Osteocyte (in vitro differentiated cells): ENCODE measurements at places on chromosomes 1 and 21. TPM values are rescaled to one million over a fixed set of nuclear protein-coding genes. Genes with fewer than 3 reads are reported as not detected.
A peak's percentile ranks its signal among the peaks of the same experiment; 100 is the strongest.

OR13G1 gene
- total RNA-seq, result not detected in 2 replicates

DNA sequence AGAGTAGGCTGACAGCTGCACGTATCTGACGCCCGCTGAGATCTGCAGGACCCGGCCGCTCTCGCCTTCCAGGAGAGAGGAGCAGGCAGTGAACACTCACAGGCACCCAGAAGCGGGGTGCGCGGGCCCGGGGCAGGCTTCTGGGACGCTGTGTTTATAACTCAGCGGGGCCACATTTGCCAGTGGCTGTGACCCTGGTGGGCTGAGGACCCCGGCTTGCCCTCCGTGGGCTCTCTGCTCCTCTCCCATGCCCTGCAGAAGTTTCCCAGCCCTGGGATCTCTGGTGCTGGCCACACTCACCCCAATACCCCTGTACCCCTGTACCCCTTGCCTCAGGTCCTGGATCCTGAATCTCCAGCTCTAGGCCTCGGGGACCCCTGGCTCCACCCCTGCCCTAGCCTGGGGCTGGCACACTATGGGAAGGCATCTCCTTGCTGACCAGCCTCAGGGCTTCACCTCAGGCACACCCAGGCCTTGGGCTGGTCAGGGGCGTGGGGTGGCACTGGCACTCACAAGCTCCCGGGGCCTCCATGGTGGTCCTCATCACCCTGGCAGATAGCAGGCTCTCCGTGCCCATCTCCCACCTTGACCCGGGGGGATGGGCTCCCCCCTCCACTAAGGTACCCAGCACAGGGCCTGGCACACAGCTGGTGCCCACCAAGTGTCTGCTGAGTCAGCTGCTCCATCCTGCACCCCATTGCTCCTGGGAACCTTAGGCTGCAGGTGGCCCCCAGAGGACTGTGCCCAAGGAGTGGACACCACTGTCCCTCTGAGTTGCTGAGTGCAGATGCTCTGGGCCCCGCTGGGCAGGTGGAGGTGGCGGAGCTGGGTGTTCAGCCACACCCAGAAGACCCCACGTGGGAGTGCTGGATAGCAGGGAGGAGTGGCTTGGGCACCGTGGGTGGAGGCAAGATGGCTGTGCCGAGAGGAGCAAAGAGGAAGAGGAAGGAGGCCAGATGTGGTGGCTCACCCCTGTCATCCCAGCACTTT is 32.4 kb downstream of the MORN1 start:
- no peak for DNase-seq

DNA sequence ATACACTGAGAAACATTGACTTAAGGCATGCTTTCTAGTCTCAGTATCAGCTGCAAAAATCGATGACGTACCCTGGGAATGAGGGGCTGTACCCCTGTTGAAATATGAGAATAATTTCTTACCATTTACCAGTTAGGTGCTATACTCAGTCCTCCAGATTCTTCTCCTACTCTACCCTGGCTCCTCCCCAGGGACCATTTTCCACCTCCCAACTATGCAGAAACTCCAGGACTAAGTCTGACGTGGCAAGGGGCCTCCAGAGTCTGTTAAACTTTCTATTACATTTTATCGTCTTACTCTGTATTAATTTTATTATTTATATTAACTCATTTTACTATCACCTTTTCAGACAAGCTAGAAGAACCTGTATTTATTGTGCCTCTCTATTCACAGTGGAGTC is 124.3 kb downstream of the CYYR1 start:
- DNase-seq, result no peak

- DNase-seq, result no peak
Observed at GRCh38 chr1:3510136-3510955, 55.9 kb downstream of the ARHGEF16 start.

- DNase-seq, result no peak
Observed at GRCh38 chr1:45258059-45258650, 51.8 kb upstream of the ZSWIM5 start.

- no peak for DNase-seq
Observed at GRCh38 chr1:151144474-151145303, 1.7 kb downstream of the SEMA6C start.

DNA sequence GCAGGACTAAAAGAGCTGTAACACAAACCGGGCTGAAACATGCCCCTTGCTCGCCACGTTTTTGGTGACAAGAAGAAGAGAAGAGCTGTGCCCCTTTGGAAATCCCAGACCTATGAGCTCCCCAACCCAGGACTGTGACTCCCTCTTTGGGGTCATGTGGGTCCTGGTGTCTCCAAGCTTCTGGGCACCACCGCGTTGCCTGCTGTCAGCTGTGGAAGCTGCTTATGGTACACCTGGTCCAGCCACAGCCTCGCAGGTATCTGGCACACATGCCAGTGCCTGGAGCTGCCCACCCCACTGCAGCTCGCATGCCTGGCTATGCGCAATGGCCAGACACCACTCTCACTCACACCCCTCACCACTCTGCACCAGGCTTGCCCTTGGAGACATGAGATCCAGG is 171.8 kb downstream of the MATN1 start:
- DNase-seq, result peak; percentile 72

PGBD2 gene
- 8.3 and 9.4 TPM in 2 replicates for total RNA-seq

SPRR4 gene
- not detected in 2 replicates for total RNA-seq

OR2M4 gene
- total RNA-seq, result not detected in 2 replicates

GRCh38 chr1:52627028-52627427 is 5.9 kb upstream of the SHISAL2A start:
- no peak for DNase-seq

LCE1B gene
- total RNA-seq, result not detected in 2 replicates

NBPF3 gene
- total RNA-seq, result 30.4 and 31.0 TPM in 2 replicates

DNA sequence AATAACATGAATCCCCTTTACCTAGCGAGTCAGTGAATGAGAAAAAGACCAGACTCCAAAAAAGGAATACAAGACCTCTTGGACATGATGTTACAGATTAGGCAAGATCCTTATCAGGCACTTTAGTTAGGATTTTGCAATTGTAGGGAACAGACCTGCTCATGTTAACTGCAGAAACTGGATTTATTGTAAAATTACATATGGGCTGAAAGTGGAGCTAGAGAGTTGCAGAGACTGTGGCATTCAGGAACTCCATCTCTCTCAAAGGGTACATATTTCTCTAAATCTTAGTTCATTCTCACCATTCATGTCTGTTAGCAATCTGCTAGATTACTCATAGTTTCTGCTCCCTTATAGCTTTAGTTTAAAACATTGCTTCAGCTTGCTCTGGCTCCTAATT is 142.2 kb downstream of the PAPPA2 start:
- no peak for DNase-seq

DNA sequence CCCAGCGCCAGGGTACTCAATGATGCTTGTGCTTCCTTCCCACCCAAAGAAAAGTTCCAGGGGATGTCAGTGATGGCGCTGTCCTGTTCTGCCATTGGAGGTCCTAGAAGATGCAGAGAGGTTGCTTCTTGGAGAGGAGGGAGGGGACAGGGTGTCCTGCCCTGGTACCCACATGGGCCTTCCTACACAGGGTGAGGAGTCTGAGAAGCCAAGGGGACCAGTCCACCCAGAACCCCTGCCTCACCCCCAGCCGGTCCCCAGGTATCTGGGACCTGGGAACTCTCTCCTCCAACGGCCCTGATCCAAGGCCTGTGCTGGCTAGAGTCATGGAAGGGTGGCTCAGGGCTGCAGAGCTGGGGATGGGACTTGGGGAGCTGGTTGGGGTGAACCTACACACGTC is 259.4 kb downstream of the KCNJ6 start:
- peak; percentile 60 for DNase-seq

TFF2 gene
- not detected in 2 replicates for total RNA-seq

GRCh38 chr1:53384796-53385195 is 56.9 kb upstream of the LRP8 start:
- no peak for DNase-seq

- no peak for DNase-seq
Observed at GRCh38 chr21:32406405-32406804, 6.1 kb upstream of the EVA1C start.

DNA sequence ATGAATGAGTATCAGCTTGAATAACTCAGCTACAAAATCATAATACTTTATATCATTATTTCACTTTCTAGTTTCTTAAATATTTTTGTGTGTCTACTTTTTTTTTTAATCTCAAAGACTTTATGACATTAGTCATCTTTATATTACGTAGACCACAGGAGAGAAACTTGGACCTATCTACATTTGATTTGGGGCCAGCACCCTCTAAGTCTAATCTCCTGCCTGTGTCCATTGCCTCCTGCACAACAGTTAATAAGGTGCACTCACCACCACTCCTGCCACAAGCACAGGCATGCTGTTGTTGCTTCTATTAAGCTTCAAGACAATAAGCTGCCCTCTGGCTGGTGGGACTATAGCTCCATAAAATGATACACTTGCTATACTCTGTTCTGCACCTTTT is 70.4 kb downstream of the DIRAS3 start:
- no peak for DNase-seq

OTUD7B gene
- 25.1 and 26.2 TPM in 2 replicates for total RNA-seq

NR1I3 gene
- total RNA-seq, result not detected in 2 replicates

DNA sequence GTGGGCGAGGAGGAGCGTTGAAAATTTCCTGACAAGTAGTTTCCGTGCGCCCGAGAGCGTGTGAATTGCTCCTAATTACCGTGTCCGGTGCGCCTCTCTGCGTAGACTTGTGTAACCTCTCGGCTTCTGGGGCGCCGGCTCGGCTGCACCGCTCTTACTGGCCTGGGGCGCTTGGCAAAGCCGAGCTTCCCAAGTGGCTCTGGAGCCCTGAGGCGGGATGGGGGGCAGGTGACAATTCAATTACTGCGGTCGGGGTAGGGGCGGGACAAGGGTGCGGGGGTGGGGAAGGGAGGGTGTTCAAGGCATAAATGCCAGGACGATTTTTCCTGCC is 392 bp upstream of the DMRTA2 start:
- no peak for DNase-seq

GRCh38 chr1:46606255-46606965 is 2.3 kb upstream of the MKNK1 start:
- no peak for DNase-seq

SEC16B gene
- total RNA-seq, result 0.64 and 0.76 TPM in 2 replicates

DNA sequence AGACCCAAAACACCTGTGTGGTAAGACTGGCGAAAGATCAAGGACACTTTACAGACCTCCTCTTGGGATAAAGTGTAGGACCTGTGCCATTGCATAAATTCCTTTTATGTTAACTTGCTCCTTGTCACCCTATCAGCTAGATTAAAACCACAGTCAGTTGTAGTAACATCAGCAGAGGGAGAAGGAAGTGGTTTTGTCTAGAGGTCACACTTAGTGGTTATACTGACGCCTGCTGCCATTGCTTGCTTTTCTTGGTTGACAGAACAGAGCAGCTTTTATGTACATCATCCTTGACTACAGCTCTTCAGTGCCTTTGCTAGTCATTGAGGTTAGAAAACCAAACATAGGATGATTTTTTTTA is 101.4 kb downstream of the PBX1 start:
- no peak for DNase-seq

UBAP2L gene
- total RNA-seq, result 224 and 236 TPM in 2 replicates

DNA sequence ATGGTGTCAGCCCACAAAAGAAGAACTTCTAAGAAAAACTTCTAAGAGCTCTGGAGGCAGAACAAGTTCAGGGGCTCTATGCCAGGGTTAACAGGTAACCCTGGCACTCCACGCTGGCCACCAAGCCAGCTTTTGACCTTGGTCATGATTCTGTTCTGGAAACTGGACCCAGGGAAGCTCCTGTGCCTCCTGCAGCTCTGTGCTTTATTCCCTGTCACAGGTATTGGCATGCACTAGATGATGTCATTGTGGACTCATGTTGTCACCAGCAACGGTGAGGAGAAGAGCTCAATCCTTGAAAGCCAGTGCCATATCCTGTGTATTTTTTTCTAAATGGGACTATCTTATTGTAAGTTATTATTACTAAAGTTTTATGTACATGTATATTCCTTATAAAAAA is 56.7 kb upstream of the GCLM start:
- no peak for DNase-seq

- DNase-seq, result no peak
Observed at GRCh38 chr1:91572044-91572443, 71.4 kb downstream of the CDC7 start.

DNA sequence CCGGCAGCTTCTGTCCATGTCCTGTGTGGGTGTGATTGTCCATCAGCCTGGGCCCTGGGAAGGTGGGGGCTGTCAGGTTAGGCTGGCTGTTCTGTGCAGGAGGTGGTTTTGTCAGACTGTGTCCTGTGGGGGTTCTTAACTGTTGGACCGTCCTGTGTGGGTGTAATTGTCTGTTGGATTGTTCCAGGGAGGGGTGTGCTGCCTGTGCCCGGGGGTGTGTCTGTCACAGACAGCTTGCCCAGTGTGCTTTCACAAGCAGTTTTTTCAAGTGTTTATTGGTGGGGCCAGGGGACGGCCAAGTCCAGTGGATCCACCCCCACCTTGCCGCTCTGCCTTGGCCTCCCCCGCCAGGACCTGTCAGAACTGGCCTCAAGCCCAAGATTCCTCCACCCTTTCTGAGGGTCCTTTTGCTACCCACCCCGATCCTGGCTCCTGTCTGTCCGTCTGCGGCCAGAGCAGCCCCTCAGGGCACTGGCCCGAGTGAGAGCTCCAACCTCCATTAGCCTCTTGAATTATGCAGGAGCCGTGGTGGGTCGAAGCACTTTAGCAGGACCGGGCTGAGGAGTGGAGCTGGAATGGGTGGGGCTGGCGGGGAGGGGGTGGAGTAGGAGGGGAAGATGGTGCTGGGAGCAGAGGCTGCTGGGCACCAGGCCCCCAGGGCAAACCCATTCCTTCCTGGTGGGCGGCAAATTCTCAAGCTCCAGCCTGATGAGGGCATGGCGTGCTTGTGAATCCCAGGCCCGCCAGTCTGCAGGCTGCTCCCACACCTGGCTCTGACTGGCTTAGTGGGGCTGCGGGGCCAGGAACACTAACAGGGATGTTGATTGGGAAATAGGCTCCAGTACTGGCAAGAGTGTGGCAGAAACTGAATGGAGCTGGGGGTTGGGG is 47.2 kb downstream of the PTPRF start:
- no peak for DNase-seq

GRCh38 chr1:178946416-178946815 is 75.5 kb upstream of the ANGPTL1 start:
- peak; percentile 69 for DNase-seq

DNA sequence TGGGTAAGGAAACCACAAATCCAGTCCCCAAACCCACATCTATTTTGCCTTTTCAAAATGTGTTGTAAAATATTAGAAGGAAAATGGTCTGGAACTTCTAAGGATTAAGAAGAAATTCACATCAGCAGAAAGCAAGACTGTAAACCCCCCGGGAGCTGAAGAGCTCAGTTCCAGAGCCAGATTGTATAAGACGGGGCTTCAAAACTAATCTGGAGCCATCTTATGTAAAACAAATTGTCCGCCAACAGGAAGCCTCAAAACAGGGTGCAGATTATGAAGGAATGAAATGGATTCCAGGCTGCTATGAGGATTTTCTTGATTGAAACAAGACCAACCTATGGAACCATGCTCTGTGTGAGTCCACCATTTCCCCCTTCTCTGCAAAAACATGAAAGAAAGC is 25.1 kb upstream of the HUNK start:
- peak; percentile 13 for DNase-seq
